Metanephros (tissue), 2 donors: ENCODE measurements at places on chromosomes 1 and 21. TPM values are rescaled to one million over a fixed set of nuclear protein-coding genes. Genes with fewer than 3 reads are reported as not detected.

GLIS1 gene
- 3.0 TPM for total RNA-seq

KLF17 gene
- total RNA-seq = not detected

SLC45A3 gene
- total RNA-seq = 10.2 TPM

MPL gene
- 0.58 TPM for total RNA-seq

BLACAT1 gene
- 0.70 TPM for total RNA-seq

TAS1R1 gene
- 0.53 TPM for total RNA-seq

SPRTN gene
- 11.7 TPM for total RNA-seq

FCGR3A gene
- total RNA-seq = 10.7 TPM

TACSTD2 gene
- 102 TPM for total RNA-seq

PTGFR gene
- total RNA-seq = 2.6 TPM

ALX3 gene
- not detected for total RNA-seq

SEC22B gene
- total RNA-seq = 28.8 TPM

ITLN2 gene
- not detected for total RNA-seq

AGBL4 gene
- total RNA-seq = 3.3 TPM

DNAJC6 gene
- 6.7 TPM for total RNA-seq

RSPH1 gene
- total RNA-seq = 3.2 TPM

PHC2 gene
- 111 TPM for total RNA-seq

MYOG gene
- 32.3 TPM for total RNA-seq

MIXL1 gene
- total RNA-seq = not detected

CHRM3 gene
- total RNA-seq = 20.2 TPM

KPRP gene
- not detected for total RNA-seq

CDK18 gene
- 22.9 TPM for total RNA-seq

LCE1F gene
- total RNA-seq = not detected

GNG4 gene
- 2.6 TPM for total RNA-seq

SH2D5 gene
- total RNA-seq = 0.18 TPM

TSPAN2 gene
- 15.5 TPM for total RNA-seq

ZYG11A gene
- 0.12 TPM for total RNA-seq

SPTA1 gene
- 22.7 TPM for total RNA-seq
